ENCODE measurements at places on chromosomes 3 and 15.
A peak's percentile ranks its signal among the peaks of the same experiment; 100 is the strongest.

- DNase-seq: peak; percentile 20
Measured at GRCh38 chr15:52441841-52442240, 86.8 kb downstream of the MYO5A start.

- peak; percentile 81 for DNase-seq
Measured at GRCh38 chr3:149016669-149017541, 25.6 kb downstream of the GYG1 start.

GRCh38 chr3:47542471-47543173 is 29.1 kb upstream of the ELP6 start:
- peak; percentile 11 for DNase-seq

GRCh38 chr3:104178680-104179079 is 1188.0 kb upstream of the ALCAM start:
- no peak for DNase-seq

- DNase-seq: no peak
Measured at GRCh38 chr3:49787182-49787464, 781 bp upstream of the IP6K1 start.

GRCh38 chr3:8838234-8838633 is 68.8 kb upstream of the OXTR start:
- no peak for DNase-seq

Measured in fibroblast of pulmonary artery (primary cell).